ENCODE measurements at places on chromosomes 12 and 14.

GRCh38 chr12:76586764-76587395 is 27.3 kb upstream of the OSBPL8 start:
- peak; percentile 27 for DNase-seq

GRCh38 chr12:28963554-28963953 is 185.5 kb upstream of the FAR2 start:
- no peak for DNase-seq

- no peak for DNase-seq
These were observed 131.9 kb upstream of the CLEC14A start for GRCh38 chr14:38387821-38388220.

- no peak for DNase-seq
These were observed 38.3 kb downstream of the SRGAP1 start for GRCh38 chr12:63882844-63883243.

DNA sequence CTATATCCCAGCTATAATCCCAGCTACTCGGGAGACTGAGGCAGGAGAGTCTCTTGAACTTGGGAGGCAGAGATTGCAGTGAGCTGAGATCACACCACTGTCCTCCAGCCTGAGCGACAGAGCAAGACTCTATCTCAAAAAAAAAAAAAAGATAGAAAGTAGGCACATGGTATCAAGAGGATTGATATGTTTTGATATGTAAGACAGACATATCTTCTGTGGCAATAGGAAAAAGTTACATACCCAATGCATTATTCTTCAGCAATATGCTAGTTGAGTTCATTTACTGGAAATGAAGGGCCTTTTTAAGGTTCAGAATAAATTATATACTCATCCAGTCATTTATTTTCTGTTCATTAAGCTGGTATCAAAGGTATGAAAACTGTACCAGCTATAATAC is 393.4 kb downstream of the GLT1D1 start:
- DNase-seq, result no peak

- DNase-seq, result no peak
These were observed 8.4 kb downstream of the ANO6 start for GRCh38 chr12:45224311-45224710.

Measured in activated CD4-positive, alpha-beta T cell treated with anti-CD3 and anti-CD28 coated beads, Interleukin-2, amount 50 U/mL, for 24 hours (primary cell).